ENCODE measurements at places on chromosomes 7 and 10. TPM values are rescaled to one million over a fixed set of nuclear protein-coding genes. Genes with fewer than 3 reads are reported as not detected.

DNA sequence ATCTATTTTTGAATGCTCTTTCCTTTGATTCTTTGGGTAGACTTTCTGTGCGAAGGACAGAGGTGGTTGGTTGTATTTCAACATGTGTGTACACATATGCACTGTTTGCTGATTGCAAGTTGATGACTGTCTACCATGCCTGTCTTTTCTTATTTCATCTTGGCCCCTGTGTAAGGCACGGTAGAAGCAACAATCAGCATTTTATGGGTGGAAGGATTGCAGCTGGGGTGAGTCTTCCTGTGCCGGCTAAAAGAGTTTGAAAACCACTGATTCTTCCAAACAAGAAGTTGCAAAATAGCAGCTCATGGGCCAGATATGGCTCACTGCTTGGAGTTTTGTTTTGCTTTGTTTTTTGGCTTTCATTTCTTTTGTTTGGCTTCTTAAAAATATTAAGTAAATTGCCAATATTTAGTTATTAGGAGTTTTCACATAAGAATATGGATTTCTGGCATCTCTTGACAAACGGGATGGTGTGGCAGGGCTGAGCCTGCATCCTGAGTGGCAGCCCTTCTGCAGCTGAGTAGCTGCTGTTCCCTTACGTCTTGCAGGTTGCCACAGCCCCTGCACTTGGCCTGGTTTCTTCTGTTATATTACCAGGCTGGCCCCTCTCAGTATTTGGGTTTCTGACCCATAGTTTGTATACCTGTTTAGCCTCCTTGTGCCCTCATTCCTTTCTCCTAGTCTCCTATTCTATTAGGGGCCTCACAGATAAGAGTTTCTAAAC, 7.2 kb downstream of the ZNF862 start:
- no peak for DNase-seq

- peak; percentile 87 for DNase-seq
Observed at GRCh38 chr7:157271991-157272324, 64.8 kb upstream of the DNAJB6 start.

Gene GIMAP4
- 24.7 TPM for total RNA-seq

DNA sequence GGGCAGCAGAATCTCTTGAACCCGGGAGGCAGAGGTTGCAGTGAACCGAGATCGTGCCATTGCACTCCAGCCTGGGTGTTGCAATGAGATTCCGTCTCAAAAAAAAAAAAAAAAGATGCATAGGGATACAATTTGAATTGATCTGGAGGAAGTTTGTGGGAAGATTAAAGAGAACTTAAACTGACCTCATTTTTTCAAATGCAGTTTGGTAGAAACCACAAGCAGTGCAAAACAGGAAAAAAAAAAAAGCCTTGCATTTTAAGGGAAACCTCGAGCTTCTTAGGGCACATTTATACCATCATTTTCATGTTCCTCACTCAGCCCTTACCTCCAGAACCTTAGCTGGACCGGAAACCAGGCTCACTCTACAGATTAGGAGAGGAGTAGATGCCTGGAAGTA, 2.8 kb downstream of the KCTD7 start:
- DNase-seq = no peak
